ENCODE measurements at places on chromosomes 2 and 18.

DNA sequence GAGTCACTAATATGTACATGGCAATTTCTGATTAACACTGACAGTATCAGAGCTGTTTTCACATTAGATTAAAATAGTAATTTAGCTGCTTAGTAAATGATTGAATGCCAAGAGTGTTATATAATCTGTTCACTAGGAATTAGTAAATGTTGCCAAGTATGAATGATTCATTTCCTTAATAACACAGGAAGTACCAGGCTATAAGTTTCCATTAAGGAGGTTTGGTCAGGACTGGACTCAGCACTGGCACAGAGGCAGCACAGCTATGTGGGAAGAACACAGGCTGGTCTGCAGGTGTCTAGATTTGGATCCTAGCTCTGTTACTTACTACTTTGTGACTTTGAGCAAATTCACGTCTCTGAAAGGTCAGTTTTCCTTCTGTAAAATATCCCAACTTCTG lies 97.2 kb downstream of the TDRD15 start:
- no peak overlapping the region for H3K4me3 ChIP-seq
- no peaks in the 10 kb centered on the region for H3K4me1 ChIP-seq
- H3K36me3 ChIP-seq, result no peaks in the 10 kb centered on the region

DNA sequence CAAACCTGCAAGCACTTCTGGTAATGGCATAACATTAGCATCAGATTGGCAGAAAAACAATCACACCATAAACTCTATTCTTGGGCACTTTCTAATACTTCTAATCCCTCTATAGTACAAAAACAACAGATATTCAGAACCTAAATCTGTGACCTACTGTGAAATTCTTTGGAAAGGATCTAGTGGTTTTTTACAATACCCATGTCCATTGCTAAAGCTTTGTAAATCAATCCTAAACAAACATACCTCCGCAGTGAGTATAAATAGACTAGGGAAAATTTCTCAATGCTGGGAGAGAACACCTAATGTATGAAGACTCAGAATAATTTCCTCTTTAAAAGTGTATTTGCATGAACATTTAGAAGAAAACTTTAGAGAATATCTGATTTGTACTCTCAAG lies 1098.5 kb upstream of the DDX18 start:
- no peaks in the 10 kb centered on the region for H3K27me3 ChIP-seq
- no peak overlapping the region for H3K4me3 ChIP-seq
- no peaks in the 10 kb centered on the region for H3K36me3 ChIP-seq
- 0 out of 2 replicates have a peak, but pooled peaks cover 5% of the 10 kb centered on the region for H3K4me1 ChIP-seq
- H3K27ac ChIP-seq, result no peak overlapping the region

DNA sequence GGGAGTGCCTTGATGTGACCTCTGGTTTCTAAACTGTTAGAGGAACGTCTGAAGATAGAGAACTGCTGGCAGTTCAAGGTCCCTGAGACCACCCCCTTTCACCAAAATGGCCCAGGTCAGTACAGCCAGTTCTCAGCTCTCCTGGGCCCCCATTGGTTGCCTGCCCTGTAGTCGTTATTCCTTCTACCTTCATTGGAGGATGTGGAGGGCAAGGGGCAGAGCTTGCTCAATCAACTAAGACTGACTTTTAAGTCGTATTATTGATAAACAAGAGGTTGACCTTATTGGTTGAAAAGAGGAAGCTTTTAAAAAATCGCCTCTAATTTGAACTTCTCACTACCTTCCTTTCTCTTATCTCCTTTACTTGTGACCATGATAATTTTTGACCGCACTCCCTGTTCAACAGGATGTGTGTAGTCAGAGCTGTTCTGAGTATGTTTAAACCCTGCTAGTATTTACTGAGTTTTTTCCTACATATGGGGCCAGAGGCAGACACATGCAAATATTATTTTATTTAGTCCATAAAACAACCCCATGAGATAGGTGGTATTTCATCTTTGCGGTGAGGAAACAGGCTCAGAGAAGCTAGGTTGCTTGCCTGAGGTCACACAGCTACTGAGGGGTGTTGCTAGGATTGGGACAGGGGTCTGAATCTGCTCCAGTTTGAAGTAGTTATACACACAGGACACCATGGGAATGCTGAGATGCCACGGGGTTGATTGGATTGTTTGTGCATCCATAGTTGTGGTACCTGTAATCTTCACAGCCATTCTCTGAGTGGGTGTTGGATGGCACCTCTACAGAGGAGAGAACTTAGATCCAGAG lies 65.9 kb downstream of the TMEM247 start:
- H3K4me1 ChIP-seq, result peaks cover 11% of the 10 kb centered on the region
- no peaks in the 10 kb centered on the region for H3K36me3 ChIP-seq
- no peak for DNase-seq

DNA sequence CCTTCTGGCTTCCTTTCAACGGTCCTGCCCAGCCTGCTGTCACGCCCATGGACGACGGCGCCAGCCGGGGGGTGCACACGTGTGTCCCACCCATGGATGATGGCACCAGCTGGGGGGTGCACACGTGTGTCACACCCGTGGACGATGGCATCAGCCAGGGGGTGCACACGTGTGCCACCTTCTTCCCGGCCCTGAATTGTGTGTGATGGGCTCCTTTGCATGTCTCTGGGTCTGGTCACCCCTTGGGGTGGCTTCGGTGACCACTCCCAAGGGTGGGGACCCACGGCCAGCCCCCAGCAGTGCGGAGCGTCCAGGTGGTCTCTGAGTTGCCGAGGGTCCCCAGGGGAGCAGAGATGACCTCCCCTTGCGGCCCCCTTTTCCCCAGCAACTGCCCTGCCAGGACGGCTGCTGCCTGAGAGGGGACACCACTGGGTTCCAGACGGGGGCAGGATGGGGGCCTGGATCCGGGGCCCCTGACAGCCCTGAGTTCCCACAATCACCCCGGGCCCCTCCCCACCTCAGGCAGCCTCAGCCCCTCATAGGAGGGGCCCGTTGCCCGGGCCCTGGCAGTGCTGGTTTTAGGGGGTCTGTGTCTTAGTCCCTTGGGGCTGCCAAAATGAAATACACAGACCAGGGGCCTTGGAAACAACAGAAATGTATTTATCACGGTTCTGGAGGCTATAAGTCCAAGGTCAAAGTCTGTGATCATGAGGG lies 9.4 kb downstream of the NEU4 start:
- H3K4me1 ChIP-seq, result no peaks in the 10 kb centered on the region
- no peaks in the 10 kb centered on the region for H3K27me3 ChIP-seq
- no peak overlapping the region for H3K27ac ChIP-seq
- no peak overlapping the region for H3K4me3 ChIP-seq

DNA sequence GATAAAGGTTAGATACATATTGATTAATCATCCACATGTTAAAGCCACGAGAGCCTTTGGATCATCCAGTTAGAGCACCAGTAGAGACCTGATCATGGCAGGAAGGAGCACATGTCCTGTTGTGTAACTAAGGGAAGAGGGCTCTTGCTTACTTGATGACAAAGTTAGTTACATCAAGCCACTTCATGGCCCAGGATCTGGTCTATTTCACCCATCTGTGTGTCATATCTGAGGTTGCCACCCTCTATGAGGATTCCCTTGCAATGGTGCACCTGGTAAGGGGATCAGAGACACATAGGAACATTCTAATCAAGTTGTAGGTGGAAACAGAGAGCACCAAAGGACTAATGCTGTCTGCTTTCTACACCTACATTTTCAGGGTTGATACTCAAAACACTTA lies 6.7 kb downstream of the ANKAR start:
- no peak overlapping the region for H3K27ac ChIP-seq
- H3K4me3 ChIP-seq, result no peak overlapping the region
- DNase-seq, result no peak
- H3K36me3 ChIP-seq, result no peaks in the 10 kb centered on the region
- H3K27me3 ChIP-seq, result no peaks in the 10 kb centered on the region
- no peaks in the 10 kb centered on the region for H3K4me1 ChIP-seq

GRCh38 chr2:81835321-81836000 lies 1530.9 kb upstream of the LRRTM1 start:
- DNase-seq, result no peak
- no peak overlapping the region for H3K4me3 ChIP-seq
- no peaks in the 10 kb centered on the region for H3K36me3 ChIP-seq

DNA sequence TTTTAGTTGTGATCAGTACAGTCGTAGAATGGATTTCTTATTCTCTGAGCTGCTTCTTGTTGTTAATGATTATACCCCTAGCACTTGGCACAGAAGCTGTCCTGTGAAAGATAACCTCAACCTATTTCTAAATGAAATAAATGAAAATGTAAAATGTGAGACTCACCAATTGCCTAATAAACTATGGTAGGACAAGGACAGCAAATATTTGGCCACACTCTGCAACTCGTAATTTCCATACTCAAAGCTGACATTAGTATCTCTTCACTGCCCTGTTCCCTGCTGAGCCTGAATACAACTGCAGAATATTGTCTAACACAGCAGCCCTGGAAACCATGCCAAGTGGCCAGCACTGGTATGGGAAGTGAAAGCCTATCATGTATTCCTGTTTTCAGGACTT lies 34.5 kb downstream of the TMEM182 start:
- no peak for DNase-seq
- no peaks in the 10 kb centered on the region for H3K4me1 ChIP-seq
- no peak overlapping the region for H3K27ac ChIP-seq
- no peak overlapping the region for H3K4me3 ChIP-seq
- H3K27me3 ChIP-seq, result no peaks in the 10 kb centered on the region

GRCh38 chr2:23691565-23691964 lies 235.4 kb downstream of the ATAD2B start:
- H3K4me1 ChIP-seq, result no peaks in the 10 kb centered on the region
- H3K36me3 ChIP-seq, result no peaks in the 10 kb centered on the region
- H3K4me3 ChIP-seq, result no peak overlapping the region
- H3K27ac ChIP-seq, result no peak overlapping the region
- no peaks in the 10 kb centered on the region for H3K27me3 ChIP-seq

DNA sequence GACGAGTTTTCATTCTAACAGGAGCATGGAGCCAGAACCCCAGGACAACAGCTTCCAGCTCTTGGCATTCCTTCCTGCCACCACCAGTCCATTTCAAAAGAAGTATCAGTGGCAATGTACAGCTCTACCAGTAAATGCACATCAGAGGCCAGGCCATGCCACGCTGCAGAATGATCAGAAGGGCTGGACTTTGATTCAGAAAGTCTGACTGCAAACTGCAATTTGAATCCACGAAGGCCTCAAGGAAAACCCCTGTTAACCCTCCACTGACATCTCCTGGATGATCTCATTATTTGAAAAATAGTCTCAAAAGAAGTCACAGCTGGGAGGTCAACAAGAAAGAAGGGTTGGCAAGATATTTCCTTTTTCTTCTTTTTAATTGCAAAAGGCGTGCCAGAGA lies 119.2 kb downstream of the MYO5B start:
- H3K27ac ChIP-seq, result no peak overlapping the region
- peaks cover 11% of the 10 kb centered on the region for H3K4me1 ChIP-seq

- no peak overlapping the region for H3K27ac ChIP-seq
- no peaks in the 10 kb centered on the region for H3K27me3 ChIP-seq
- DNase-seq, result peak; percentile 47
- H3K4me1 ChIP-seq, result peaks cover 1% of the 10 kb centered on the region
- H3K36me3 ChIP-seq, result no peaks in the 10 kb centered on the region
- H3K4me3 ChIP-seq, result no peak overlapping the region
Measured at GRCh38 chr18:31506024-31506742, 8.2 kb downstream of the DSG2 start.

- H3K27me3 ChIP-seq, result no peaks in the 10 kb centered on the region
- no peak overlapping the region for H3K27ac ChIP-seq
- H3K36me3 ChIP-seq, result no peaks in the 10 kb centered on the region
- no peak overlapping the region for H3K4me3 ChIP-seq
- no peak for DNase-seq
Measured at GRCh38 chr2:85846411-85846810, 42.4 kb downstream of the ST3GAL5 start.

DNA sequence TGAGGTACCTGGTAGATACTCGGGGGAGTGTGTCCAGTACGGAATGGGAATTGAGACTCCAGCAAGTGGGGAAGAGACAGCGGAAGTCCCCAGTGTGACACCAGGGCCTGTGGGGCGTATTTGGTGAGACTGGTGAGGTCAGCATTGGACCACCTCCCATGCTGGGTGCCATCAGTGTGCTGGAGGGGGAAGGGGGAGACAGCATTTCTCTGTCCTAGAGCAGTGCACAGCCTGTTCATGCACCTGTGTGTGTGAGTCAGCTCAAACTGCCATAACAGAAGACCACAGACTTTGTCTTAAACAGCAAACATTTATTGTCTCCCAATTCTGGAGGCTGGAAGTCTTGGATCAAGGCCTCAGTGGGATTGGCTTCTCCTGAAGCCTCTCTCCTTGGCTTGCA lies 301.8 kb downstream of the GBX2 start:
- no peak for DNase-seq
- H3K27ac ChIP-seq, result no peak overlapping the region
- H3K36me3 ChIP-seq, result no peaks in the 10 kb centered on the region
- no peak overlapping the region for H3K4me3 ChIP-seq
